Activated naive CD8-positive, alpha-beta T cell treated with anti-CD3 and anti-CD28 coated beads for 36 hours (primary cell): ENCODE measurements at places on chromosomes 5 and 9. TPM values are rescaled to one million over a fixed set of nuclear protein-coding genes. Genes with fewer than 3 reads are reported as not detected.

The GABBR2 gene
- total RNA-seq = not detected

The SMIM33 gene
- total RNA-seq = 0.16 TPM

The WNK2 gene
- 0.88 TPM for total RNA-seq

The SPINK6 gene
- not detected for total RNA-seq

The FAM53C gene
- 34.3 TPM for total RNA-seq

The CSF1R gene
- not detected for total RNA-seq

The LCN15 gene
- total RNA-seq = not detected

The OR1Q1 gene
- not detected for total RNA-seq

The MCTP1 gene
- 1.3 TPM for total RNA-seq

The ACOT12 gene
- not detected for total RNA-seq

The PFN3 gene
- total RNA-seq = not detected

The CAMLG gene
- 28.2 TPM for total RNA-seq

The SPATA6L gene
- total RNA-seq = 0.44 TPM

The DMGDH gene
- not detected for total RNA-seq

The NPM1 gene
- total RNA-seq = 4,890 TPM

The DMRT3 gene
- total RNA-seq = not detected

The PCDHB13 gene
- not detected for total RNA-seq

The DNAH5 gene
- total RNA-seq = not detected

The PKD2L2 gene
- not detected for total RNA-seq
